Endothelial cell (in vitro differentiated cells): ENCODE measurements at places on chromosomes 4 and X. TPM values are rescaled to one million over a fixed set of nuclear protein-coding genes. Genes with fewer than 3 reads are reported as not detected.

Gene NLGN4X
- 51.3 TPM for total RNA-seq

GRCh38 chrX:16212024-16212423, 44.7 kb downstream of the MAGEB17 start:
- no peak for DNase-seq

GRCh38 chr4:41934901-41935651, at the start of gene TMEM33:
TMEM33 (plus strand) TSS chr4:41935429; CDS start chr4:41935485, 56 bp downstream.
- DNase-seq = peak; percentile 70

Gene EDA
- total RNA-seq = 2.3 TPM

Gene SEPTIN6
- 19.8 TPM for total RNA-seq

Gene RGN
- 0.54 TPM for total RNA-seq

DNA sequence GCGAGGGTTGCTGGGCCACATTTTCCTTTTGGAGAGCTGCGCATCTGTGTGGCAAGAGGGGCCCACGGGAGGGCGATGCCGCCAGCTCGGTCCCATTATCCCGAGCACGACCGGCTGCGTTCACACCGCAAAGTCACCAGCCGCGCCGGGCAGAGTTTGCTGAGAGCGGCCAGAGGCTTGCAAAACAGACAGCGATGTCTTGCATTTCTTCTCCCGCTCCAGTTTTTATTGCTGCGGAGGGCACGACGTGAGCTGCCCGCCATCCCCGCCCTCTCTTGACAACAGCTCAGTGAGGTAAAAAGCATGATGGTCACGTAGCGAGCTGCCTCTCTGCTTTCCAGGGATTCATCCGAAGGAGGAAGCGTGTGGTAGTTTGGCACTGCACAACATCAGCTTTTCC, 102.1 kb upstream of the TENM3 start:
- no peak for DNase-seq

DNA sequence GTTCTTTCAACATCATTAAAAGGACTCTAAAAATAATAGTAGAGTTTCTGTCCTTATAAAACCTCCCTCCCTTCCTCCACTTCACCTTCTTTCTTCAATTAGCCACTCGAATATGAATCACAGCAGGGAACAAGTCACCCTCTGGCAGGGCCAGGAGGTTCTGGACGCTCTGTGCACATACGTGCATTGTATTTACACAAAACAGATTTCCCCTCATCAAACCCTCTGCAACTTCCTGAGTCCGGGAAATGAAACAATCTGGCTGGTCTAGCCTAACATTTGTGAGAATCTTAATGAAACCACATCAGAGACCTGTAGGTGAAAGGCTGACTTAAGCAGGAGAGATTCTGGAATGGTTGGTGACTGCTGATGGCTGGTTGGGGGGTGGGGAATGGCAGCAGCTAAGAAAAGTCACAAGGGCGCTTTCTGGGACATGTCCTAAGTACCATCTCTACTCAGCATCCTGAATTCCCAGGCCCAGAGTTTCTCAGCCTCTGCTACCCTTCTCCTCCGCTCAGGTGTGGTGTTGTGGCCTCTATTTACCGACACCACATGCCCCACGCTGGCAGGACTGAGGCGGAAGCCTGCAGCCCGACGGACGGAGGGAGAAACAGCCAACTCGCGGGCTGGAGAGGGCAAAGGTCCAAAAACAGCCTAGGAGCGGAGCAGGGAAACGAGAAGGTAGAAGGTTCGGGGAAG, 1.0 kb downstream of the ZDHHC9 start:
- peak; percentile 4 for DNase-seq

Gene ODAPH
- total RNA-seq = not detected

Gene TRIM75
- not detected for total RNA-seq

GRCh38 chrX:133590703-133591505, 175.6 kb upstream of the GPC4 start:
- DNase-seq = no peak

Gene CXCL11
- not detected for total RNA-seq
